ENCODE measurements at places on chromosomes 2 and 18.

- DNase-seq, result no peak
These were observed 33.9 kb upstream of the CHN1 start for GRCh38 chr2:175039031-175039430.

DNA sequence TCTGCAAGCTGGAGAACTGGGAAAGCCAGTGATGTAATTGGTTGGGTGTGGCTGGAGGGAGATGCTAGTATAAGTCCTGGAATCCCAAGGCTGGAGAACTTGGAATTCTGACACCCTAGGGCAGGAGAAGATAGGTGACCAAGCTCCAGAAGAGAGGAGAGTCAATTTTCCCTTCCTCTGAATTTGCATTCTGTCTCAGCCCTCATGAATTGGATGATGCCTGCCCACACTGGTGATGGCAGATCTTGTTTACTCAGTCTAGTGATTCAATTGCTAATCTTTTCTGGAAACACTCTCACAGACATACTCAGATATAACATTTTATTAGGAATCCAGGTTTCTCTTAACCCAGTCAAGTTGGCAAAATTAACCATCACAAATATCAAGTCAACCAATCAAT lies 287.2 kb downstream of the RDH14 start:
- no peak for DNase-seq

GRCh38 chr2:108963057-108963456 lies 26.0 kb downstream of the EDAR start:
- DNase-seq, result no peak

GRCh38 chr2:229434187-229434586 lies 163.1 kb upstream of the PID1 start:
- DNase-seq, result no peak

DNA sequence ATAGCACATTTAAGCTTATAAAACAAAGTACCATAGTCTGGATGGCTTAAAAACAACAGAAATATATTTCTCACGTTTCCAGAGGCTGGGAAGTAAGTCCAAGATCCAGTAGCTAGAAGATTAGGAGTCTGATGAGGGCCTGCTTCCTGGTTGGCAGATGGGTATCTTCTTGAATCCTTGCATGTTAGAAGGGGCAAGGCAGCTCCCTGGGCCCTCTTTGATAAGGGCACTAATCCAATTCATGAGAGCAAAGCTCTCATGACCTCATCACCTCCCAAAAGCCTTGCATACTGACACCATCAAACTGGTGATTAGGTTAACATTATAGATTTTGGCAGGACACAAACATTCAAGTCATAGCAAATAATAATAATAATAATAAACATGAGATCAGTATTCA lies 146.4 kb downstream of the CCDC102B start:
- DNase-seq, result no peak

DNA sequence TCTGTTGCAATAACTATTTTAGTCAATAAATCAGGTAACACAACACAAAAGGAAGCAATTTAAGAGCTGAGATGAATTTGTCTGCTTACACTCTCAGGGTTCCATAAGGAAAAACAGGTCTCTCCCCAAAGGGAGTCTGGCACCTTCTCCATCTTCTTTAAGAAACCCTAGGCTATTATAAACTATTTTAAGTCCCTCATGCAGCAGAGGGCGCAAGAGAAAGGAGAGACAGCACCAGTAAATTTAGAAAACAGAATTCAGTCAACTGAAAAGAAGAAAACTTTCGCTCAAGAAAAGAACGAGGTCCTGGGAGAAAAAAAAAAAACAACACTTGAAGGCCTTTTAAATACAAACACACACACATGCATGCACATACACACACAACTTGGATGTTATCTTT lies 19.1 kb downstream of the SULT1C4 start:
- no peak for DNase-seq

DNA sequence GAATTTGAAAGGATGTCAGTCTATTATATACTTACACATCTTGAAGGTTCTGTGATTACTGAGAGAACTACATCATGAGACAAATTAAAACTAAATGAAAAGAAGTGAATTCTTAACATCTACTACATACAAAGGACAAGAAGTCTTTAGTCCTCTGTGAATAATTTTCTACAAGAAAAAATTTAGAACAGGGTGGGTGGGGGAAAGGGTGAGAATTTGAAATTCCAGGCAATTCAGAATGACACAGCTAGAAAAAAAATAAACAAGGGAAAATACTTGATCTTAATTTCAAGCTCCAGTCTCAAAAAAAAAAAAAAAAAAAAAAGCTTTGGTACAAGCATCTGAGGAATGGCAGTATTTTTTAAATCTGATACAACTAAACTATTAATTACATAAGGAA lies 15.5 kb downstream of the CUL3 start:
- DNase-seq, result no peak

GRCh38 chr2:10444463-10444862 lies 3.7 kb downstream of the ODC1 start:
- no peak for DNase-seq

GRCh38 chr18:39241534-39241933 lies 1675.9 kb upstream of the CELF4 start:
- no peak for DNase-seq

GRCh38 chr2:205680067-205680466 lies 2.2 kb upstream of the NRP2 start:
- DNase-seq, result no peak

DNA sequence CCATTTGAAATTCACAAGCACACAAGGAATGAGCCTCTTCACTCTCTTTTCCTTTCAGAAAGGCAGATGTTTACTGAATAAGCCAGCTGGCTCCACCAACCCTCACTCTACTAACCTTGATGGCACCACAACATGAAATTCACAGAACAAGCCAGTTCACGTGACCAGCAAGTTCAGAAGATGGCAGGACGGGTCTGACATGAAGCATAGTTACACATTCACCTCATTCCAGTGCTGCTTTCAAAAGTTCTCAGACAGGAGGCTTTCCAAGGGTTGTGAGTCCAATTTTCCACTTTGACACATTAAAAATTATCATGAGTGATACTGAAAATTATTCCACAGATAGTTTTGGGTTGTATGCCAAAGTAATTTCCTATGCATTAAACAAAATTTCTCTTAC lies 74.2 kb upstream of the MBOAT2 start:
- DNase-seq, result no peak

- no peak for DNase-seq
These were observed 97.8 kb upstream of the GLI2 start for GRCh38 chr2:120637847-120638246.

- no peak for DNase-seq
These were observed 142.9 kb upstream of the MEX3C start for GRCh38 chr18:51340332-51340731.

GRCh38 chr2:157172239-157172638 lies 85.3 kb upstream of the GALNT5 start:
- DNase-seq, result no peak

GRCh38 chr2:70939001-70939838 lies 3.5 kb downstream of the ATP6V1B1 start:
- DNase-seq, result peak; percentile 78

DNA sequence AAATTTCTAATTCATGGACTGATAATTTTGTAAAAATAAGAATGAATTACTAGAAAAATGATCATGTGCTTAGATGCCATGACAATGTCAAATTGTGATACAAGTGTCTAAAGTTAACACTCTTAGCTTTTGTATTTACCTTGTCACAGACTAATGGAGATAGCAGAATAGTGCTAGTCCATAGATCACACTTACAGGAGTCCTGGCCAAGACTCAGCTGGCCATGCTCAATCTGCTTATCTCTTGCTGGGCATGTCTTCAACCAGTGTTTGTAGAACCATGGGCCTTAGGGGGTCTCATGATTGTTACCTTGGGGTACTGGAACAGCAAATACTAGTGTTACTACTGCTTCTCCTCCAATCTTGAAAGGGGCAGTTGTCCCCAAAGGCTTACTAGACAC lies 44.0 kb downstream of the TET3 start:
- DNase-seq, result no peak

- no peak for DNase-seq
These were observed 49.3 kb downstream of the NRP2 start for GRCh38 chr2:205731583-205731981.

- DNase-seq, result no peak
These were observed 47.0 kb downstream of the COBLL1 start for GRCh38 chr2:164794432-164795231.

DNA sequence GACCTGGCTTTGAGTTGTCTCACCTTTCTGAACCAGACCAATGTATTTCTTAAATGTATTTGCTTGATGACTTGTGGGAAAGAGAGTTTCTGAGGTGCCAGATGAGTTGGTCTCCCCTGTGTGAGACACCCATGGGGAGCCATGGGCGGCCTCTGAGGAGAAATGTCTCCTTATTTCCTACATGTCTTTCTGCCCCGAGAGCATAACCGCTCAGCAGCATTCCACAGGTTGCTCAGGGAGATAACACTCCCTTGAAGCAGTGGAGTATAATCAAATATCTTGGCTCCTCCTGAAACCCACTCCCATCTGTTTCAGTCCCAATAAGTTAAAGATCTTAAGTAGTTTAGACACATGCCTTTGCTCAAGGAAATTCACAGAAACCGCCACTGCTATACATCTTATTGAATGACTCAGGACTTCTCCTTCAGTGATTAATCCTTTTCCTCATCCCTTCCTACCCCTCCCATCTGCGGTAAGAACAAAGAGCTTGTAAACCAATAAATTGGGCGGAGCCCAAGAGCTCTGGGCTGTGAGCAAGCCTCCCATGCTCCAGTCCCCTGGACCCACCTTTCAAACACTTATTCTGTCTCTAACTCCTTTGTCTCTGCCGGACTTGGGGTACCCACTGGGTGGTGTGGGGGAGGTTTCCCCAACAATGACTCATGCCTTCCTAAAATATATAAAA lies 285.5 kb upstream of the LRRTM4 start:
- DNase-seq, result no peak

DNA sequence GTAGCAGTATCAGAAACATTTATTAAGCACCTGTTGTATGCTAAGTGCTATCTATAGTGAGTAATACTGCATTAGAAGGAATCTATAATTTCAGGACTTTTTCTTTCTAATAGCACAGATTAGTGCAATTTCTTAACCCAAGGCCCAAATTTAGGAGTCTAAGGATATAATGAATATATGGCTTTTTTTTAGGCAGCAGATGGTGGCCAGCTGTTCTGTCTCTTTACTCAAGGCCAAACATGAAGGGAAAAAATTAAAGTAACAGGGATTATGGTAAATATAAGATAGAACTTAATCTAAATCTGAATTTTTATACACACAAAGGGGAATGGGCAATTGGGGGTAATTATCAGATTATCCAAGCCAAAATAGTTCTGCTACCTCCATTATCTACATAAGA lies 230.6 kb upstream of the SP5 start:
- DNase-seq, result no peak

GRCh38 chr2:235219048-235219447 lies 267.2 kb downstream of the SH3BP4 start:
- no peak for DNase-seq

DNA sequence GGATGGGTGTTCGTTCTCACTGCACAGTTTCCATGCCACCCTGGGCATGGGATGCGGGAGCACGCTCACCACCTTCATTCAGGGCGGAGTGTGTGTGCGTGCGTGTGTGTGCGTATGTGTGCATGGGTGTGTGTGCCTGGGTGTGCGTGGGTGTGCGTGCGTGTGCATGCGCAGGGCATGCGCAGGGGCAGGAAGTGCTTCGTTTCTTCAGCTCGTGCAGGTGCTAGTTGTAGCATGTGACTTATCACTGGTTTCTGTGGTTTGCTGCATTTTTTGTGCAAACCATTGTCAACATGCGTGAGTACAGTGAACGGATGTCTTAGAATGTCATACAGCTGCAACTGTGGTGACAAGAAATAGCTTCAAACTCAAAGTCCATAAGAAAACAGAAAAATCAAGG lies 179.5 kb downstream of the PTGR3 start:
- no peak for DNase-seq

- DNase-seq, result no peak
These were observed 63.2 kb upstream of the TFCP2L1 start for GRCh38 chr2:121348128-121348740.
